ENCODE measurements at places on chromosomes 6 and 20.

DNA sequence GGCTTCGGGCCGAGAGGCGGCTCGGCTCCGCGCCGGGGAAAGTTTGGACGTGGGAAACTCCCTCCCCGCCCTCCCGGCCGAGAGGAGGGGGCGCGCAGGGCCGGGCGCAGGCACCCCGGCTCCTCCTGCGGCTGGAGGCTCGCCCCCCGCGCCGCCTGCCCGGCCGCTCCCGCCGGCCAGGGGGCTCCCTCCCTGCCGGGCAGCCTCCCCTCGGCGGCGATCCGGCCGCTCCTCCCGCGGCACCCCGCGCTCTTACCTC, 370 bp downstream of the CDH22 start:
- no peak for DNase-seq

DNA sequence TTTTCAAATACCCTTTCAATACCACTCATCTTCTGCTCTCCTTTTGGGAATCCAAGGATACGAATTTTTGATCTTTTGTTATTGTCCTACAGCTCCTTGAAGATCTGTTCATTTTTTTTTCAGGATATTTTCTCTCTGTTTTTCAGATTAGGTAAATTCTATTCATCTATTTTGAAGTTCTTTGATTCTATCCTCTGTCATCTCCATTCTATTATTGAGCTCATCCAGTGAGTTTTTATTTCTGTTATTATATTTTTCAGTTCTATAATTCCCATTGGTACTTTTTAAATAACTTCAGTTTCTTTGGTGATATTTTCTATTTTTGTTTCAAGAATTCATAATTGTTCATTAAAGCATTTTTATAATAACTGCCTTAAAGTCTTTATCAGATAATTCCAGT, 14.7 kb upstream of the ADTRP start:
- no peak for DNase-seq

GRCh38 chr6:43290339-43290904, 7.6 kb upstream of the SLC22A7 start:
- no peak for DNase-seq

DNA sequence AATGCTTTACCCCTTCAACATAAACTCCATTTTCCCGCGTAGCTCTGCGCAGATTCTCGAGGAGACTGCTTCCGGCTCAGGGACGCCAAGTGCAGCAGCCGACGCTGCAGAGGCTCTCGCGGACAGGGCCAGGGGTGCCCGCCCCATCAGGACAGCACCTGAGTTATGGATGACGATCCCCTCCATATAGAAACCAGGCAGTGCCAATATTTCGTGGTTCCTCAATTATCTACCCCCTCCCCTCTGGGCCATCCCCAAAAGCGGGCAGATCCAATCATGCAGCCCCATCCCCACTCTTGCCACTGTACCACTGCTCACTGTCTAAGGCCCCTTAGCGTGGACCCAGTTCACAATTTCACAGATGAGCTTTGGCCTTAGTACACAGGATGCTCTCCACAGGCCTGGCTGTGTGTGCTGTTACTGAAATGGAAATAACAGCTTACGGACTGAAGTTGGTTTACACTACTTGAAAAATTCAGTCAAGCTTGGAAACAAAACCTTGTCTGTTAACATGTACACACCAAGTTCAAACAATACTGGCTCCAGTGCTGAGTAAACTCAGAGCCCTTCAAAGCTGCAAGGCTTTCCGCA, 74.5 kb downstream of the DACT2 start:
- no peak for DNase-seq

DNA sequence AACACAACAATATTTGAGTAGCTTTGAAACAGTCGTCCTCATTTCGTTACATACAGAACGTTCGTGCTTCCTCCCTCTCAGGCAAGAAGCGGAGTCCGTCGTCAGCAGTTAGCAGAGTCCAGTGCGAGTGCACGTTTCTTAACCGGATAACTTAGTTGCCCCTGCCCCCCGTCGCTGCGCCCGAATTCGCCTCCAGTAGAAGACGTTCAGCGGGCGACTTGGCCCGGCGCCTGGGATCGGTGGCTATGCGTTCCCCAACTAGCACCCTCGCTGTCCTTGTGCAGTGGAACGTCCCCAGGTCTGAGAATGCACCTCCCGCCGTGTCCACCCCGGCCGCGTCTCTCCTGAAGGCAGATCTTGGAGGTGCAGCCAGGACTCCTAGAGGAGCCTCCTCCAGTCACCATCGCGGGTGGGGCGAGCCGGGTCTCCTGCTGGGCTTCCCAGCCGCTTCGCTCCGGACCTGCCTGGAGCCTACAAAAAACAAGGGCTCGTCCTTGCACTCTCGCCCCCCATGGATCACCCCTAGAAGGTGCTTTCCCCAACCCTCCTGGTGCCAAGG, 910 bp upstream of the PCSK2 start:
- DNase-seq = peak; percentile 57
